ENCODE measurements at places on chromosomes 12 and 14.

DNA sequence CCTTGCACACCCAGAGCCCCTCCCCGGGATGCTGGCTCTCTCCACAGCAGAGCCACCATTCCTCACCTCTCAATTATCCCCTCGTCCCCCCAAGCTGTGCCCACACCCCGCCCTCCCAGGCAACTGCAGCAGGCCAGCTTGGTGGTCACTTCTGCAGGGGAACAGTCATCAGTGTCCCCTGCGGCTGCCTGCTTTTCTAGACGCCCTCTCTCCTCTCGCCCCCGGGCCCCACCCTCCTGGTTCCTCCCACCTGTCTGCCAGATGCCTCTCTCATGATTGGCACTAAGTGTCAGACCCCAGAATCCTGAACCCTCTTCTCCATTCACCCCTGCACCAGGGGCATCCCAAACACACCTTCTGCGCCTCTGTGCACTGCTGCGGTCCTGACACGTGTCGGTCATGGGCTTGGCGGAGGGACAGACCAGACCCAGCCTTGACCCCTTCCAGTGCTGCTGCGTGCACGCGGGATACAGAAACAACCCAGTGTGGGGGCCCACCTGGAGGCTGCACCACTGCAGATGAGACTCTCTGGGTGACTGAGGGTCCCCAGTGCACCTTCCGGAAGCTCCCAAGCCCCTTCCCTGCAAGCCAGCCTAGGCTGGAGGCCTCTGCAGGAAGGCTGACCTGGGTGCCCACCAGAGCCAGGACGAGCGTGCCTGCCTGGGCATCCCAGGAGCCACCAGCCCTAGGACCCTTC is 99.5 kb downstream of the SETD3 start:
- DNase-seq = no peak

GRCh38 chr12:56321027-56321426 is 5.2 kb upstream of the CNPY2 start:
- no peak for DNase-seq

DNA sequence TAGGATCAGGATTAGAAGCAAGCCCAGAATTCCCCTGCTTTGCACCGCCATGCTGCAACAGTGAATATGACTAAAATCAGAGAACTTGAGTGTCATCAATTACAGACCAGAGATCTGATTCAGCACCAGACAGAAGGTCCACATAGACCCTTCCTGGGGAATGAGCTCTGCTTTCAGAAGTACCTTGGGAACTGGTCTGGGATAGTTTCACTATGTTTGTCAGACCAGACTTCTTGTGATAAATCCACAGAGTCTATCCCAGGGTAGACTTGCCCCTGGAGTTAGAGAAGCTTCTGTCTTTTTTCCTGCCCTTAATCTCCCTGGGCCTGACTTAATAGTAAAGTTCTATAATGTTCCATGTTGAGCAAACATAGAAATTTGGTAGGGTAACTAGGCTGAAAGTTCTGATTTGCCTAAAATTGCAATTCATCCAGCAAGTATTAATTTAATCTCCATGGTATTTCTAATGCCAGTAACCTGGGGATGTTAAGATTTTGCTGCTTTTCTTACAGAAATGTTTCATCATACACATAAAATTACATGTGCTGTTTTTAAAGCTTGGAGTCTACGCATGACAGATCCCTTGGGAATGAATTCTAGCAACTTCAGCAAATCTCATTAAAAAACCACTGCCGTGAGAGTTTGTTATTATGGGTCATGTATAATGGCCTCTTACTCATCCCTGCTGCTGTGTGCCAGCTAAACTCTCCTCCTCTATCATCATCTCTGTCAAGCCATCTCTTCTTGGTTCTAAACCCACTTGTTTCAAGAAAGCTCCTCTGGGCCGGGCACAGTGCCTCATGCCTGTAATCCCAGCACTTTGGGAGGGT is 61.3 kb upstream of the METAP2 start:
- no peak for DNase-seq

DNA sequence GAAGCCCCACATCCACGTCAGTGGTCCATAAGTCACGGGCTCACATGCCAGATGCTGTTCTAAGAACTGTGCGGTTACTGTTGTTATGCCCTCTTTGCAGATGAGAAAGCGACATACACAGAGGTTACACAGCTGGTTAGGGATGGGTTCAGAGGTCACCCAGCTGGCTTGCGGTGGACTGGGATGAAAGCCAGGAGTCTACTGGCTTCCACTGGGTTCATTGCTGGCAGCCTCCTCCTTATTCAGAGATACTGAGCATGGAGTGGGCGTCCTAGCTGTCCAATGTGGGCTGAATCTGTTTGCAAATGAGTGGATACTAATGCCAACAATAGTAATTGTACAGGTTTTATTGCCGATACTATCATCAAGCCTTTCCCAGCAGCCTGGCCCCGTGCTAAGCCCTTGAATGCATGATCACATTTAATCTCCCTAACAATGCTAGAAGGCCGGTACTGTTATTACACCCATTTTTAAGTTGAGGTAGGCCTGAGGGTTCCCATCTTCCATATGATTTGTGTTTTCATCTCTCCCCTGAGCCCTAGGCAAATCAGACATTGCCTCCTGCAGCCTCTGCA is 129.1 kb downstream of the PLXNC1 start:
- DNase-seq = no peak
